ENCODE measurements at places on chromosomes 2 and 18.

- no peak for DNase-seq
These were observed 69.3 kb upstream of the ITGB6 start for GRCh38 chr2:160269365-160269764.

GRCh38 chr18:9530226-9531009 is 55.1 kb downstream of the RALBP1 start:
- peak; percentile 46 for DNase-seq

- DNase-seq: no peak
These were observed 218.8 kb upstream of the RAB6C start for GRCh38 chr2:129760669-129761068.

- DNase-seq: no peak
These were observed 166.1 kb upstream of the ZNF521 start for GRCh38 chr18:25517881-25518715.

- no peak for DNase-seq
These were observed 377.2 kb upstream of the LRATD1 start for GRCh38 chr2:14255135-14255820.

DNA sequence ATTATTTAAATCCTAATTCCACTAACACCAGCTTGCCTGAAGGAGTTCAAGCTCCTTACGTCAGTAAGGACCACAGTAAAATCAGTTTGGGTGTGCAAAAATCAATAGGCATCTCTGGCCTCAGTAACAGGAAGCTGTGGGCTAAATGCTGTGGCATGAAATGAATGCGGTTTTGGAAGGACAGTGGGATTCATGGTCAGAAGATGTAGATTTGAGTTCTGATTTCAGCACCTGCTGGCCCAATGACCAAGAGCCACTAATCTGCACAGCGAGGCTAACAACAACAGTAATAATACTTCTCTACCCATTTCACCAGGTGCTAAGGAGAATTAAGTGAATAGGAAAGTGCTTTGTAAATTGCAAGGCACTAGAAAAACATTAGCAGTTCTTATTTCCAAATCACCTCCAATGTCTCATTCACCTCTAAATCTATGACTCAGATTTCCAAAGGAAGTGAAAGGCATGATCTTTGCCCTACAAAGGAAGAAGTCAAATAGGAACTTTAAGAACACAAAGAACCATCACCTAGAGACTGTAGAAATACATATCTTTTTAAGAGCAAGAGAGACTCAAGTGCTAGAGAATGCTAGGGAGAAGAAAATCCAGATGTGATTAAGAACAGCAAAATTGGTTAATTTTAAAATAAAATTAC is 172.6 kb downstream of the ANKRD44 start:
- no peak for DNase-seq

DNA sequence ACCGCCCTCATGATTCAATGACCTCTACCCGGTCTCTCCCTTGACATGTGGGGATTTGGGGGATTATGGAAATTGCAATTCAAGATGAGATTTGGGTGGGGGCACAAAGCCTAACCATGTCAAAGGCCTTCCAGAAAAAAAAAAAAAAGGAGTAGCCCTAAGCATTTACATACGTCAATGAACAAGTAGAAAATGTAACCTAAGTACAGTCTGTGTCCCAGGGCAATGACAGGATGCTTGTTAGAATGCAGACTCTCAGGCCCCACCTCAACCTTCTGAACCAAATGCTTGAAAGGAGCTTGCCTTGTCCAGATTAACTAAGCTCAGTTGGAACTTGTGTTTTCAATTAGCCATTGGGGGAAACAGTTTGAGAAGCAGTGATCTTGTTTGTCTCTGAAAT is 802.1 kb downstream of the CPS1 start:
- no peak for DNase-seq

- no peak for DNase-seq
These were observed 62.6 kb downstream of the CTAGE1 start for GRCh38 chr18:22355069-22355468.

GRCh38 chr2:70094171-70094977 is 7.1 kb downstream of the PCBP1 start:
- no peak for DNase-seq

DNA sequence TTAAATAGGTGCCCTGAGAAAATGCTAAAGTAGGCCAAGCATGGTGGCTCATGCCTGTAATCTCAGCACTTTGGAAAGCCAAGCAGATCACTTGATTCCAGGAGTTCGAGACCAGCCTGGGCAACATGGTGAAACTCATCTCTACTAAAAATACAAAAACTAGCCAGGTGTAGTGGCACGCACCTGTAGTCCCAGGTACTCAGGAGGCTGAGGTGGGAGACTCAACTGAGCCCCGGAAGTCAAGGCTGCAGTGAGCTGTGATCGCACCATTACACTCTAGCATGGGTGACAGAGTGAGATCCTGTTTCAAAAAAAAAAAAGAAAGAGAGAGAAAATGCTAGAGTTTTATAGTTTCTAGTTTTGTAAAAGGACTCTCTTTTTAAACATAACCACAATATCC is 12.0 kb downstream of the ANKRD44 start:
- DNase-seq: no peak

DNA sequence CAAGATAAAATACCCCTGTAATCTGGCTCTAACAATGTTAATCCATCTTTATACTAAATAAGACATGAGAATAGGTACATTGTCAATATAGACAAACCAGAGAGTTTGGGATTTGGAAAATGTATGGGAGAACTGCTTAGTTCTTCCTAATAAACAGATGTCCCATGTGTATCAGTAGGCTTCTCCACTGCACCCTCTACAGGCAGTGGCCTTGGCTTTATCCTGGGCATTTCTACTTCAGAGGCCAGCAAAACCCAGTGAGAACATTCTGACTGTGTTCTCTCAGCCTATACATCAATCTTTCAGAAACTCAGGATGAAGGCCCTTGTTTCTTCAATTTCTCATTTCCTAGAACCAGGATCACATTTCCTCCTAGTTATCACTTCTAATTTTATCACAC is 1167.5 kb upstream of the ACVR2A start:
- DNase-seq: no peak
